ENCODE measurements at places on chromosomes 16 and 17. TPM values are rescaled to one million over a fixed set of nuclear protein-coding genes. Genes with fewer than 3 reads are reported as not detected.

COL1A1 gene
- total RNA-seq = 23.4 TPM

DNA sequence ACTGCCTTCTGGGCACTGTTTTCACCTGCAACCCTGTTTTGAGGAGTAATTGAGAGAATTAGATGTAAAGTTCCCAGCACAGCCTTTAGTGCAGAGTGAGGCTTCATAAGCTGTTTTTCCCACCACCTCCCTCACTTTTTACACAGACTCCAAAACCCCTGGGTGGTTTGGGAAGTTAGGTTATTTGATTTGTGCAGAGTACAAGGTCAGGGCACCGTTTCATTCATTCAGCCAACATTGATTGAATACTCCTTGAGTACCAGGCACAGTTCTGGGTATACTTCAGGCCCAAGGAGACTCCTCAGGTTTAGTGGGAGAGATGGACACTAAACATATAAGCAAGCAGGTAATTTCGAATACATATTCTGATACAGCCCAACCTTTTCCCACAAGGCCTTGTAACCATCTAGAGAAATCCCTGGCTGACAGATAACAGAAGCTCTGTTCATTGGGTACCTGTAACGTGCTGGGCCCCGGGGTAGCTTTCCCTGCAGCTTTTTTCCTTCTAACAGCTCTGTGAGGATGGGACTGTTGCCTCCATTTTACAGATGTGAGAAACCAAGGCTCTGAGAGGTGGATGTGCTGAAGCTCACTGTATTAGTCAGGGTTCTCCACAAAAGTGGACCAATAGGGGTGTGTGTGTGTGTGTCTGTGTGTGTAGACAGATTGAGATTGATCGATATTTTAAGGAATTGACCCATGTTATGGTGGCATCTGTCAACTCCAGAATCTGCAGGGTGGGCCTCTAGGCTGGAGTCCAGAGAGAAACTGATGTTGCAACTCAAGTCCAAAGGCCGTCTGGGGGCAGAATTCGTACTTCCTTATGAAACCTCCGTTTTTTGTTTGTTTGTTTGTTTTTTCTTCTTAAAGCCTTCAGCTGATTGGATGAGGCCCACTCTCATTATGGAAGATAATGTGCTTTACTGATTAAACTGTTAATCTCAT, 234.7 kb downstream of the SNX29 start:
- no peak for DNase-seq

GRCh38 chr17:82463391-82463790, 4.8 kb downstream of the NARF start:
- DNase-seq = no peak

GPRC5B gene
- 7.6 TPM for total RNA-seq

GRCh38 chr17:28575126-28575795, 1.4 kb downstream of the ALDOC start:
- DNase-seq = no peak

SLC7A6OS gene
- 34.2 TPM for total RNA-seq

DNA sequence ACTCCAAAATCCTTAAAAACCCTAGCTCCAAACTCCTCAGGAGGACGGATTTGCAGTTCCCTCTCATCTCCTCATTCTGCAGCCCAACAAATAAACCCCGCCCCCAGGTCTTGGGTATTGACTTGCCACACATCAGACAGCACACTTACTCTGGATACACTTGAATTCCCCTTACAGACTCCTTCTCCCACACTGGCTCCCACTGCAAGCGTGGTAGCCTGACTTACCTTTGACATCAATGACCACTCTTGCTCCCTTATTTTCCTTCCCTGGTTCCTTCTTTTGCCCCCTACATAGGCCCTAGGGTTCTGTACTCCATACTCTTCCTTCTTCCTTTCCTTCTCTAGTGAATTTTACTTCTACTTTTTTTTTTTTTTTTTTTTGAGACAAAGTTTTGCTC, 7.5 kb downstream of the RFFL start:
- no peak for DNase-seq

TMED6 gene
- 2.4 TPM for total RNA-seq

DNA sequence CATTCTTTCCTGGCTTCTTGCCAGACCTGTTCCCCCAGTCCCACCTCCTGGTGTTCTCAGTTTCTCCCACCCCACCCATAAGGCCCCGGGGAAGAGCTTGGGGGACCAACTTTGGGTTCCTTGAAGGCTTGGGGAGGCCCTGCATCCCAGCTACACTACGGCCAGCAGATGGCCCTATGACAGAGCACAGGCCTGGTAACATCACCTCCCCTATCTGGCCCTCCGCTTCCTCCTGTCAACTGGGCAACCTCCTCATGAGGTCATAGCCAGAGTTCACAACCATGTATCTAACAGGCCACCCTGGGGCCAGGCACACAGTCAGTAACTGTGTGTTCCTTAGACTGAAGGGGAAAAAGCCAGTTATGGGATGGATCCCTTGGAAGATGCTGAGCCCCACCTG, 31.4 kb downstream of the MYO15A start:
- no peak for DNase-seq

- DNase-seq = no peak
These were observed 14.4 kb downstream of the KIF2B start for GRCh38 chr17:53837131-53837530.

- no peak for DNase-seq
These were observed 33.3 kb downstream of the LITAF start for GRCh38 chr16:11553371-11553770.

DNA sequence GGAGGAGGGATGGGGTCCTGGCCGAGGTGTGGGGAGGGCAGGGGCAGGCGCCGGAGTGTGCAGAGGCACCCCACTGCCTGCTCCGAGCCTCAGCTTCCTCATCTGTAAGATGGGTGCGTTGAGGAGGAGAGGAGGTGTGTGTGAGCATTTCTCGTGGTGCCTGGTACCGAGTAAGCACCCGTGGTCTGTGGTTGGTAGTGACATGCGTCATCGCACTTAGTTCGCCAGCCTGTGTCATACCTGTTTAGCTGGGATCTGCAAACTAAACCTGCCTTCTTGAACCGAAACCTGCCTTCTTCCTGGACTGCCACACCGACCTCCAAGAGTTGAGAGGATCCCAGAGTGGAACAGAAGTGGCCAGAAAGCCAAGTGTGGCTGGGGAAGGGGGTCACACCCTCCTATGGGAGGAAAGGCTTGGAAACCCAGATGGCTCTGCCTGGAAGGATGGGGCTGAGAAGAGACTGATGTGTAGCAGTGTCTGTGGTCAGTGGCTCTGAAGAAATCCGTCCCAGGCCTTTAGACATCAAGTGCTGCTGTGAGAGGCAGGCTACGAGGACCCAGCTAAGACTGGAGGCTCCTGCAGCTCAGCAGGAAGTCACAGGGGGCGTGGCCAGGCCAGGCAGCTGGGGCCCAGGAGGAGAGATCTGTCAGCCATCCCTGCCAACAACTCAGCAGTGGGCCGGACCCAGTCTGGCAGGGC, 162.6 kb upstream of the PLCG2 start:
- no peak for DNase-seq

RAB26 gene
- 1.2 TPM for total RNA-seq

HELZ gene
- total RNA-seq = 63.8 TPM

DNA sequence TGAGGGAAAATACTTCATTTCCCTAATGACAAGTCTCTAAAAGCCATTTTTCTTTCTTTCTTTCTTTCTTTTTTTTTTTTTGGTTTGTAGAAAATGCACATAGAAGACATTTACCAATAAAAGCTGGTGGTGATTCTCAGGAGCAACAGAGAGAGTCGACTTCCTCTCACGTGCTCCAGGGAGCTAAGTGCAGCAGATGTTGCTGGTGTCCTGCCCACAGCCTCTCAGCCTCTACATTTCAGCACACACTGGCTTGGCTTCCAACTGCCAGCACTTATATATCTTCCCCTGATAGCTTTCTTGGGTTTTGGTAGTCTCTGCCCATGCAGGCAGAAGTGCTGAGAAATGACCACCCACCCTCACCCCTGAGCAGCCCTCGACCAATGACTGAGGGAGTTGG, 58.4 kb upstream of the MARCHF10 start:
- no peak for DNase-seq

MSLN gene
- total RNA-seq = 0.36 TPM

DNA sequence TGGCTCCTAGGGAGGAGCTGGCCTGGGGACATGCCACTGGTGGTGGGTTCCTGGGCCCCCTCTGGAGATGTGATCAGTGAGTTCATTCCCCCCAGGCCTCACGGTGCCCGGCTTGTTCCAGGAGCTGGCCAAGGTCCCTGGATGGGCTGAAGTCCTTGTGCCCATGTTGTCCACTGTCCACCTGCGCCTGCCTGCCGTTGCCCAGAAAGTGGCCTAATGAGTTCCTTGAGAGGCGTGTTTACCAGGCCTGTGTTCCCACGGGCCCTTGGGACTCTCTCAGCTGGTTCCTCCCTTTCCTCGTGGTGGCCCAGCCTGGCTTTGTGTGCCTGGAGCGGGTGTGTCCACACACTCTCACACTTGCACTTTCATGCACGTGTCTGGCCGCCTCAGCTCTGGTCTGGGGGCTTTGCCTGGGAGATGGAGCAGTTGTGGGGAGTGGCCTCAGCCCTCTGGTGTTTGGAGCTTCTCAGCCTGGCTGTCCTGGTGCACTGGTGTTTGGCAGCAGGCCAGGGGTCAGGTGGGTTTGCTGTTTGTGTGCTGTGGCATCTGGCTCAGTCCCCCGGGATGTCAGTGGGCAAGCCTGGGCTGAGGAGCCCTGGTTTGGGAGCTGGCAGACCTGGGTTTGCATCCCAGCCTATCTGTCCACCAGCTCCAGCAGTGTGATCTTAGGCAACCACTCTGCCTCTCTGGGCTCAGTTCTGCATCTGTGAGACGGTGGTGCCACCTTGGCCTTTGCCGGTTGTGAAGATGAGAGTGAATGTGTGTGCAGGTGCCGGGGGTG, 18.0 kb downstream of the ADCY7 start:
- no peak for DNase-seq

- no peak for DNase-seq
These were observed 199.0 kb upstream of the SOX9 start for GRCh38 chr17:71921796-71922195.

STAC2 gene
- 0.09 TPM for total RNA-seq
